Uterus (tissue), 4 donors: ENCODE measurements at places on chromosomes 2 and 18. TPM values are rescaled to one million over a fixed set of nuclear protein-coding genes. Genes with fewer than 3 reads are reported as not detected.
A peak's percentile ranks its signal among the peaks of the same experiment; 100 is the strongest.

DNA sequence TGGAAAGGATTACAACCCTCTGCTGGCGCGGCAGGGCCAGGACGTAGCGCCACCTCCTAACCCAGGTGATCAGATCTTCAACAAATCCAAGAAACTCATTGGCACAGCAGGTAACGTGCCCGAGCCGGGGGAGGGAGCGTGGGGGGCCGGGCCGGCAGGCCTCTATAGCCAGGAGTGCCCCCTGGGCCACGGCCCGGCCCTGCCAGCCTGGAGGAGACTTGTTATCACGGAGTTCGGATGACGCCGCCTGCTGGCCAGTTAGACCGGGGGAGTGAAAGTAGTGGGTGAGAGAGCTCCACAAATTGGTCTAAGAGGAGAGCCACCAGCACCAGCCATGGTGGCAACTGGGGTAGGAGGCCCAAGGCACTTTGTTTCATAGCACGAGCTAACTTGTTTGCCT lies 8.6 kb upstream of the TMEM214 start:
- H3K27ac ChIP-seq, result no peak overlapping the region
- no peaks in the 10 kb centered on the region for H3K36me3 ChIP-seq
- H3K4me1 ChIP-seq, result peaks cover 16% of the 10 kb centered on the region
- no peaks in the 10 kb centered on the region for H3K27me3 ChIP-seq
- no peak for DNase-seq
- no peak overlapping the region for H3K4me3 ChIP-seq

TRAPPC8 gene
- total RNA-seq, result 54.8 TPM

- no peaks in the 10 kb centered on the region for H3K36me3 ChIP-seq
- H3K27me3 ChIP-seq, result no peaks in the 10 kb centered on the region
- no peak overlapping the region for H3K4me3 ChIP-seq
- H3K4me1 ChIP-seq, result peaks cover 4% of the 10 kb centered on the region
Observed at GRCh38 chr2:237459226-237459625, 27.8 kb upstream of the MLPH start.

GRCh38 chr2:98777076-98777475 lies 46.1 kb upstream of the MGAT4A start:
- no peak overlapping the region for H3K4me3 ChIP-seq
- H3K27me3 ChIP-seq, result no peaks in the 10 kb centered on the region
- no peak for DNase-seq
- H3K27ac ChIP-seq, result no peak overlapping the region

MYO7B gene
- total RNA-seq, result 0.48 TPM

DNA sequence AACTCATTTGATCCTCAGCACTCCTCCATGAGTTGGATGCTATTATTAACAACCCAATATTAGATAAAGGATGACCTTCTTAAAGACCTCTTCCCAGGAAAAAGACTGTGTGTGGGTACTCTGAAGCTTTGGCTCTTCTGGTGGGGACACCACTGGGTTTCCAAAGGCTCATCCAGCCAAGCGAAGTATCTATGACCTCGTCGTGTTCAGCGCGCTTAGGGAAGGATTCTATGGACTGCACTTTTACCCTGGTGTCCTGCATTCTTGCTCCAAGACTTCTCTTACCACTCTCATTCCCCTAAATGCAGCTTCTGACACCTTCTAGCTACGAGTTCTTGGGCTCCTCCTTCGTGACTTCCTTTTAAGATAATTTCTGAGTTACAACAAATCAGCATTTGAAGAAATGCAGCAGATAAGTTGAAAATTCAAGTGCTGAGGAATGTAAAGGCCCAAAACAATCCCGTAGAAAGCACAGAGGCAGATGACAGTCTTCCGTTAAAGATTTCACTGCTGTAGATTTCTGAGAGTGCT lies 673 bp upstream of the HNMT start:
- no peak for DNase-seq
- H3K4me3 ChIP-seq, result peak overlapping the region; percentile 45
- H3K27me3 ChIP-seq, result no peaks in the 10 kb centered on the region

DNA sequence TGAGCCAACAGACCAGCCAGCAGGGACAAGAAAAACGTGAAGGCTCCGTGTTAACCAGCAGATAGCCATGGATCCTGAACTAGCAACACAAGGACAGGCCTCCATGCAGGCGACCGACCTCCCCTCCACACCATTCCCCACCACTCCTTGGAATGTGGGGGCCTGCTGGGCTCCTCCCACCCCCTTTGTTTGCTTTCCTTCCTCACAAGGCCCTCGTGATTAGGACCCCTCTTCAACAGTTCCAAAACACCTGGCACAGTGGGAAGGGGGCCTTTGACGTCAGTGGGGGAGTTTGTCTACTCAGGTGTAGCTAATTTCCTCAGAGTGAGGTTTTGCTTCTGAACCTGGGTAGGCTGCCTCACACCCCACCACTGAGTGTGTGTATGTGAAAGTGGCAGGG lies 37.8 kb downstream of the SLC14A2 start:
- no peak for DNase-seq
- no peaks in the 10 kb centered on the region for H3K4me1 ChIP-seq
- H3K4me3 ChIP-seq, result no peak overlapping the region
- no peaks in the 10 kb centered on the region for H3K36me3 ChIP-seq
- H3K27me3 ChIP-seq, result no peaks in the 10 kb centered on the region
- no peak overlapping the region for H3K27ac ChIP-seq

GRCh38 chr2:12953596-12953995 lies 236.9 kb downstream of the TRIB2 start:
- no peaks in the 10 kb centered on the region for H3K4me1 ChIP-seq
- no peaks in the 10 kb centered on the region for H3K36me3 ChIP-seq
- H3K27ac ChIP-seq, result no peak overlapping the region
- no peak for DNase-seq
- no peak overlapping the region for H3K4me3 ChIP-seq

RBM43 gene
- 3.5 TPM for total RNA-seq

SGPP2 gene
- total RNA-seq, result not detected

- no peaks in the 10 kb centered on the region for H3K27me3 ChIP-seq
- H3K4me1 ChIP-seq, result no peaks in the 10 kb centered on the region
- H3K36me3 ChIP-seq, result no peaks in the 10 kb centered on the region
Observed at GRCh38 chr18:9694952-9695495, 13.1 kb upstream of the RAB31 start.
